ENCODE measurements at places on chromosomes 2 and 18.

DNA sequence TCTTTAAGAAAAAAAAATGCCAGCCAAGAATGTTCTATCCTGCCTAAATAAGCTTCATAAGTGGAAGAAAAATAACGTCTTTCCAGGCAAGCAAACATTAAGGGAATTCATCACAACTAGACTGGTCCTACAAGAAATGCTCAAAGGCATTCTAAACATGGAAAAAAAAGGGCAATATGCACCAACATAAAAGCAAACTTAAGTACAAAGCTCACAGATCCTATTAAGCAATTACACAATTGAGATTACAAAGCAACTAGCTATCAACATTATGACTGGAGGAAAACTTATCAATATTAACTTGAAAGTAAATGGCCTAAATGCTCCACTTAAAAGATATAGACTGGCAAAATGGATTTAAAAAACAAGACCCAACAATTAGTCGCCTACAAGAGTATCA, 240.6 kb upstream of the CTAGE1 start:
- DNase-seq: no peak

GRCh38 chr2:28134857-28135256, 244.3 kb downstream of the BABAM2 start:
- no peak for DNase-seq

GRCh38 chr2:58930537-58930936, 689.4 kb upstream of the FANCL start:
- no peak for DNase-seq

DNA sequence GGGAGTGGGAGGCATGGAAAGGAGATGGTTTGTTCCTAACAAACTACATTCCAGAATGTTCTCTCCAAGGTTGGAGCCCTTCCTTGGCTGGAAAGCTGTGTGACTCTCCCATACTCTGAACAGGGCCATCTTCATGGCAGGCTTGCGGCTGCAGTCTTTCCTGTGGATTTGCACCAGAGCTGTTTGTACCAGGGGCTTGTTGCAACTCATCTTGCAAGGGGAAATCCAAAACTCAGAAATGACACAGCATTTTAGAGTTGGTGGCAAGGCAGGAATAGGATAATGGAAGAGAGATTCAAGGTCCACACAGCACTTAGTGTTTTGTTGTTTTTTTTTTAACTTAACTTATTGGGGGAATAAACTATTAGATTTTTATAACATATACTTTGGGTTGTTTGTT, 73.7 kb upstream of the ZNF516 start:
- DNase-seq: no peak

DNA sequence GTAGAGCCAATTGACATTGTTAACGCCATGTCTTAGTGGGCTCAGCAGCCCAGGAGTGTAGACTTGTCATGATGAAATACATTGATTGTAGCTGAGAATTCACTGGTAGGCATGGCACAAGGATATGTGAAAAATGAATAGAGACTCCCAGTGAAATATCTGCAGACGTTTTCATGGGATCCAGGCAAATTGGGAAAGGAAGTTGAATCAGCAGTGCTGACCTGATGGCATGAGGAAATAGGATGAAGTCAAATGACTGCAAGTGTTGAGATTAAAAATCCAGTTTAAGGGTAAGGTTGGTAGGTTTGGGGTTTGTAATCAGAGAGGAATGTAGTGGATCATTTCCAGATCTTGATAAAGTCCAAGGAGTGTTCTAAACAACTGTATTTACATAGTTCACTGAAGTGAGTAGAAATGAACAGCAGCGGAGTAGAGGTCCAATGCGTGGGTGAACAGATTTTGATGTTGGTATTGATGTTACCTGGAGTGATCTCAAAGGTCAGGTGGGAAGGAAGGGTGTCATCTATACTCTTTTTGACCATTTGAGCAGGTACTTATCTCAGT, 24.6 kb downstream of the INSIG2 start:
- DNase-seq: no peak

GRCh38 chr2:198441901-198442300, 637.5 kb downstream of the PLCL1 start:
- no peak for DNase-seq

DNA sequence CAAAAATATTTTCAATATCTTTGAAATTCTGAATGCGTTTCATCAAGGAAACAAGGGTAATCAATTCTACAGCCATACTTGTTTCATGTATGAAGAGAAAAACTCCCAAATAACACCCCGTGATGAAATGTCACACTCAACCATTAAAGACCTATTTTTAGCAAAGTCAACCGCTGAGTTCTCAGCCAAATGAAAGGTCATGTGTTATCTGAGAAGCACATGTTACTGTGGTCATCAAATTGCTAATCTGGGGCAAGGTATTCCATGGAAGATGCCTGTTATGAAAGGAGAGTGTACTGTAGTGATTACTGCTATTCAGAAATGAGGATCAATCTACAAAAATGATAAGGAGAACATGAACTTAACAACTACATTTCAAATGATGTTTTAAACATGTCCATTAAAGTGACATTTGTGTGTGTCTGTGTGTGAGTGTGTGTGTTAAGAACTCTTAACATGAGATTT, 126.7 kb downstream of the BCL2 start:
- DNase-seq: no peak

DNA sequence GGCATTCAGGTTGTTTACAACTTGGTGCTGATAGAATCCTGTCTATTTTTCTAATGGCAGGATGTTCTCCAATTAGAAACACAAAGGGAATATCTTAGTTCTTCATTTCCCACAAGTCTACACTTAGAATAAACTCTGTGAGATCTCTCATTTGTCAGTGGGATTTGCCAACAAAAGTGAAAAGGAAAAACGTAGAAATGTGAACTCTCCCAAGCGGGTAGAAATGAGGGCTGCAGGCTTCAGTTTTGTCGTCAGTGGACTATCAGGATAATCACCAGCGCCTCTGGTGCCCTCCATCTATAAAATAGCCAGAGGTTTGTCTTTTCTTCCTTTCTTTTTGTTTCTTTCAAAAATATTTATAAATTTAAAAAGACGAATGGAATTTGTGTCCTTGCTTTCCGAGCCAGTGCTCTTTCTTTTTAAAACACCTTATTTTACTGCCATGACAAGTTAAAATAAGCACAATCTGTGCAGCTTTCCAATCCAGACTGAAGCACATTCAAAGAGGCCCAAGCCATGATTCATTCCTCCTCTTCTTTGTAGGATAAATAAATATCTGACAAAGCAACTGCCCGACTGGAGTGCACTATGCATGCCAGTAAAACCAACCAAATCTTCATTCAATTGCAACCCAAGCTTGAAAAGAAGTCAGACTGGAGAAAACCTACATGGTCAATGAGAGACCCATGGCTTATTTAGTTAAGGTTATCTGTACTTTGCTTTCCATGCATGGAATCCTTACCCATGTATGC, 185.8 kb downstream of the ANKRD44 start:
- no peak for DNase-seq

GRCh38 chr2:176751314-176752227, 461.0 kb upstream of the HNRNPA3 start:
- DNase-seq: no peak

GRCh38 chr2:174023591-174024523, 58.7 kb upstream of the SP3 start:
- DNase-seq: no peak

GRCh38 chr2:33365264-33365970, 111.0 kb upstream of the RASGRP3 start:
- DNase-seq: no peak

- DNase-seq: no peak
Observed at GRCh38 chr18:48922801-48923730, 27.7 kb downstream of the SMAD7 start.

- DNase-seq: no peak
Observed at GRCh38 chr2:95029898-95030341, 4.4 kb downstream of the MAL start.

- DNase-seq: no peak
Observed at GRCh38 chr2:86672027-86672545, 48.0 kb upstream of the RMND5A start.

DNA sequence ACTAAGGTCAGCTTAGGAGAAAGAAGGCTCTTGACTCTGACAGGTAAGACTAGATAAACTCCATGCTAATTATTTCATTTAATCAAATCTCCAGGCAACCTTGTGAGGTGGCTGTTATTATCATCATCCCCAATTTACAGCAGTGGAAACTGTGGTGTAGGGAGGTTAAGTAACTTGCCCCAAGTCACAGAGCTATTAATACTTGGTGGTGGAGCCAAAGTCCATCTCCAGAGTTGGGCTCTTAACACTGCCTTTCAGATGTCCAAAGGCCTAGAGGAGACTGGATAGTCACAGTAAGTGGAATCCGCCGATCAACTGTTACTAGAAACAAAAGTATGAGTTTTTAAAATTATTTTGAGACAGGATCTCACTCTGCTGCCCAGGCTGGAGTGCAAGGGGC, 46.6 kb upstream of the SP3 start:
- no peak for DNase-seq

DNA sequence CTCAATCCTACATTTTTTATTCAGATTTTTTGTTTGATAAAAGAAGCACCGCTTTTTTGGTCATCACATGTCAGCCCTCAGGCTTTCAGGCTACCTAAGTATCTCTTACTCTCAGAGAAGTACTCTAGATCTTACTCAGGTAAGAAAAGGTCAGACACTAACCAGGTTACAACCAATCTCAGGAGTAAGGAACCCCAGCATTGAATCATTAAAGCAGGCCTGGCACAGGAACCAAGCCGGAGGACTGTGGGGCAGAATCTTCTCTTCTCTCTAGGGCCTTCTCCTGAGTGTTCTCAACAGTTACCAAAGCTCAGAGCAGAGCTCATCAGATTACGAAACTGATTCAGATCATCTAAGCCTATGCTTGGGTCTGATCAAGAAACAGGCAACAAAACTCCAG, 28.2 kb downstream of the RBMS1 start:
- DNase-seq: no peak

GRCh38 chr18:79871026-79871390, 73.3 kb downstream of the KCNG2 start:
- no peak for DNase-seq

- DNase-seq: no peak
Observed at GRCh38 chr2:165536851-165537499, 67.5 kb downstream of the CSRNP3 start.

DNA sequence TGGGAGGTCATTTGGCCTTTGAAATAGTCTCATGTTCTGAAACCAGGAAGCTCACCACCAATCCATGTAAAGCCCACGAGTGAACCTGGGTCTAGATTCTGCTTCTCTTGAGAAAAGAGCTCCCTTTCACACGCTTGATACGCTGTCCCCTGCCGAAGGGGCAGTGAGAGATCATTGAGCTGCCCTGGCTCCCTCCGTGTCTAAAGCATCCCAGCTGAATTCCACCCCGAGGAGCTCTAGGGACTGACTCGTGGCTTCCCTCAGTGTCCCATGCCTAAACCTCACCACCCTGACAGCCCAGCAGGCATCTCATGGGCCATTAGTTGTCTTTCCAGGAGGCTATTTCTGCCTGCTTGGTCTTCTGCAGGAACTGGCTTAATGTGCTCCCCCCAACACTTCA, 68.6 kb downstream of the COL6A3 start:
- DNase-seq: no peak

GRCh38 chr18:74836296-74837139, 238.8 kb downstream of the ZNF407 start:
- DNase-seq: no peak

- no peak for DNase-seq
Observed at GRCh38 chr2:156083763-156084493, 248.6 kb downstream of the NR4A2 start.

- DNase-seq: no peak
Observed at GRCh38 chr2:156536534-156536933, 100.4 kb downstream of the GPD2 start.

GRCh38 chr2:66272751-66273150, 162.2 kb upstream of the MEIS1 start:
- no peak for DNase-seq

GRCh38 chr2:201470821-201471731, 19.5 kb downstream of the STRADB start:
- DNase-seq: no peak

- DNase-seq: no peak
Observed at GRCh38 chr18:63848159-63848558, 39.3 kb upstream of the SERPINB2 start.

DNA sequence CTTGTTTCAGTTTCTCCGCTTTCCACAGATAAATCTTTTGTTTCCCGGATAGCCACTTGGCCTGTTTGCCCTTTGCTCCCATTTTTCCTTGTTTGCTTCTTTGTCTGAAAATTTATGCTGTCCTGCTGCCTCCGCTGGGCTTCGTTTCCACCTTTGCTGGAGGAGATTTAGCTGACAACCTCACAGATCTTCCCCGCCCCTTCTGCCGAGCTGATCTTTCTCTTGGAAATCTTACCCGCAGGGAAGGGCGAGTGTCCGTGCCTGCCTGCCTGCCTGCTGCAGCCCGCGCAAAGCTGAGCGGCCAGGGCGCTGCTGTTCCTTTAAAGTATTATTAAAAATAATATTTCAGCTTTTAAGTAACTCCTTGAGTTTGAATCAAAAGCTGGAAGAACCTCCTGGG, 1.4 kb upstream of the XRCC5 start:
- no peak for DNase-seq

DNA sequence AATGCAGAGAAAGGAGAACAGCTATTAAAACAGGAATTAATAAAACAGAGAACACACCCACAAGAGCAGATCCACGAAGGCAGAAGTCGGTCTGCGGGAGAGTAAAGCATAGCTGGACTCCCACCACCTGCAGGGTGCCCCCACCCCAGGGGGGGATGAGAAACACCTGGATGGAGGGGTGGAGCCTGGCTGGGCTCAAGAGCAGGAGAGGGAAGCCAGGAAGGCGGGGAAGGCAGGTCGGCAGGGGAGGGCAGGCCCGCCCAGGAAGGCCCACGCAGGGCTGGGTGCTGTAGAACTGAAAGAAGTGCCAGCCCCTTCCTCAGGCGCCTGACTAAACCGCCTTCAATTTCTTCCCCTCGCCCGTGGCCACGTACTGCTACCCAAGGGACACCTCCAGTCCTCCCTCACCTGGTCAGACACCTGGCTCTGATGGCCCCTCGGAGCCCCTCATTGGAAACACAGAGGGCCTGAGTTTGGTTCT, 175.4 kb downstream of the HDAC4 start:
- DNase-seq: no peak

DNA sequence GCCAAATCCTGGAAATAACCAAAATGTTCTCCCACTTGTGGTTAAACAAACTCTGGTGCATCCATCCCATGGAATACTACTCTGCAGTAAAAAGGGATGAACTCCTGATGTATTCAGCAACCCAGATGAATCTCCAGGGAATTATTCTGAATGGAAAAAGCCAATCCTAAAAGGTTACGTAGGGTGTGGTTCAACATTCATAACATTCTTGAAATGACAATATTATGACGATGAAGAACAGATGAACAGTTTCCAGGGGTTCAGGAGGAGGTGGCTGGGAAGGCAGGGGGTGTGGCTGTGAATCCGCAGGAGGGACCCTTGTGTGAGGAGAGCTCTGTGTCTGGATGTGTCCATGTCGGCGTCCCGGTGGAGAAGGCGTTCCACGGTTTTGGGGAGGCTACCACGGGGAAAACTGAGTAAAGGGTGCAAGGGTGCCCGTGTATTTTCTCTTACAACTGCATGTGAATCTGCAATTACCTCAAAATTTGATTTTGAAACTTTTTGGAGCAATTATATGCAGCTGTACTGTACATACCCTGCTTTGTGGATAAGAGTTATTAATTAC, 47.3 kb downstream of the KCNG2 start:
- DNase-seq: no peak

- DNase-seq: no peak
Observed at GRCh38 chr2:123720760-123721159, 304.3 kb upstream of the CNTNAP5 start.

GRCh38 chr2:25044990-25045389, 3.1 kb downstream of the EFR3B start:
- DNase-seq: no peak

- no peak for DNase-seq
Observed at GRCh38 chr18:79552140-79552631, 127.4 kb upstream of the CTDP1 start.

GRCh38 chr2:23658466-23658942, 268.4 kb downstream of the ATAD2B start:
- no peak for DNase-seq

All from T follicular helper cell (primary cell).